Gastrocnemius medialis (tissue), 4 donors: ENCODE measurements at places on chromosomes 3 and 15. TPM values are rescaled to one million over a fixed set of nuclear protein-coding genes. Genes with fewer than 3 reads are reported as not detected.

GRCh38 chr15:79032656-79033055 lies 57.9 kb downstream of the RASGRF1 start:
- DNase-seq: no peak

The CCR9 gene
- total RNA-seq: not detected

- DNase-seq: no peak
These were observed 6.8 kb downstream of the SSR3 start for GRCh38 chr3:156548041-156548687.

DNA sequence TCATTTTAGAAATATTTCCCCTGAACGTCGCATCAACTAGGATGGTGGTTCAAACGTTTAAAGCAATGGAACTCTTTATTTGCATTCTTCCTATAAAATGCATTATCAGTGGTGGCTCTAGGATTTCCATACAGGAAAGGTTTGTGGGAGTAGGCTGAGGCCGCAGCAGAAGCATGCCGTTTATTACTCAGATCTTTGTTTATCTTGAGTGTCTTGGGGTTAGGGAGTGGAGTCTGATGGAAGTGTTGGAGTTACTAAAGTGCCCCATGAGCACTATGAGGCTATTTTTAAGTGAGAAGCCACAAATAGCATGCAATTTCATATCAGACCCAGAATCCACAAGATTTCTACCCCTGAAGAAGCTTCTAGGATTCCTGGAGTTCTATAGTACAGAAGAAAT lies 26.2 kb downstream of the ATOSA start:
- DNase-seq: no peak

GRCh38 chr15:86077070-86077469 lies 2.6 kb upstream of the AGBL1 start:
- no peak for DNase-seq

DNA sequence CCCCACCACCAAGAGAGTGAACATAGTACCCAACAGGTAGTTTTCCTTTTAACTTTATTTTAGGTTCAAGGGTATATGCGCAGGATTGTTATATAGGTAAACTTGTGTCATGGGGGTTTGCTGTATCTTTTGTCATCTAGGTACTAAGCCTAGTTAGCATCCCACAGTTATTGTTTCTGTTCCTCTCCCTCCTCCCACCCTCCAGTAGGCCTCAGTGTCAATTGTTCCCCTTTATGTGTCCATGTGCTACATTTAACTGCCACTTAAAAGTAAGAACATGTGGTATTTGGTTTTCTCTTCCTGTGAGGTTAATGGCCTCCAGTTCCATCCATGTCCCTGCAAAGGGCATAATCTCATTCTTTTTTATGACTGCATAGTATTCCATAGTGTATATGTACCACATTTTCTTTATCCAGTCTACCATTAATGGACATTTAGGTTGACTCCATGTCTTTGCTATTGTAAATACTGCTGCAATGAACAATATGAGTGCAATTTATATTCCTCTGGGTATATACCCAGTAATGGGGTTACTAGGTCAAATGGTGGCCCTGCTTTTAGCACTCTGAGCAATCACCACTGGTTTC lies 66.2 kb downstream of the ST3GAL6 start:
- DNase-seq: no peak
